ENCODE measurements at places on chromosomes 12 and 14.

DNA sequence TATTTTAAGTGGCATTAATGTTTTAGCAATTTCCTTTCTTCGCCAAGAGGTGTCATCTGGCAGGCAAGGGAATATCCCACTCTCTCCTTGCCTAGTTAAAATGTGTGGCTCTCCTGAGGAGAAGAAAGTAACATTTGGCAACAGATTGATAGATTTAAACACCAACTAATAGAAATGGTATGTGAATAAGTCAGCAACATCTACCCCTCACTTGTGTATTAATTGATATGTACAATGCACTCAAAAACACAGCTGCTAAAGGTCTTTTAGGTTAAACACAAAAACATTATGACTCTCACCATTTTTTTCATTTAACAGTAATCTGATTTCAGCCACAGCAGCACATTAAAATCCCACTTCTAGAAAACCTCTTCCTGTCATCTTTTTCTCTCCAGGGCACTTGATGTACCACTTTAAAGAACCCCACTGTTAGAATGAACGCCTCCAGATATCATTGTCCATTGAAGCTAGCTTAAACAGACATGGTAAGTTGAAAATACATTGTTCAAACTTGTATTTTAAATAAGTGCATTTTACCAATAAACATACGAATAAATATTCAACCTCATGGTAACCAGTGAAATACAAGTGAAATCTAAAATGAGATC is 151.7 kb downstream of the RPAP3 start:
- DNase-seq: no peak

DNA sequence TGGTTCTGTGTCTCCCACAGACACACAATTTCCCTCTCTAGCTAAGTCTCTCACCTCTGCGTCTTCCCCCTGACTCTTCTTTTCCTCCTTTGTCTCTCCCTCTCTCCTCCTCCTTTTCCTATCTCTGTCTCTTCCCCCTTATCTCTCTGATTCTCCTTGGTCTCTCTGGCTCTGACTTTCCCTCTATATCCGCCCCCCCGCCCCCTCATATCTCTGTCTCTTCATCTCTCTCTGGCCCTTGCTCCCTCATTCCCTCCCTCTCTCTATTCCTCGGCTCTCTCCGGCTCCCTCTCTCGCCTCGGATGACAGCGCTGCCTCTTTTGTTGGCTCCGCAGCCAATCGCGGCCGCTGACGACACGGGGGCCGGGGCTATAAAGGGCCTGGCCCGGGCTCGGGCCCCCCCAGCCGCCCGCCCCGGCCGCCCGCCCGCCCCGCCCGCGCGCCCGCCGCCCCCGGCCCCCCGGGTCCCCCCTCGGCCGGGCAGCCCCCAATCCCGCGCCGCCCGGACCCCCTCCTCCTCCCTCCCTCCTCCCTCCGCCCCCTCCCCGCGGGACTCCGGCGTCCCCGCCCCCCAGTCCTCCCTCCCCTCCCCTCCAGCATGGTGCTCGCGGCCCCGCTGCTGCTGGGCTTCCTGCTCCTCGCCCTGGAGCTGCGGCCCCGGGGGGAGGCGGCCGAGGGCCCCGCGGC is at the start of gene GDF11:
Gene GDF11 (plus strand): TSS at position 404 of the 687 bp plus-strand sequence. CDS start 195 bp downstream, at position 599.
- peak; percentile 60 for DNase-seq

DNA sequence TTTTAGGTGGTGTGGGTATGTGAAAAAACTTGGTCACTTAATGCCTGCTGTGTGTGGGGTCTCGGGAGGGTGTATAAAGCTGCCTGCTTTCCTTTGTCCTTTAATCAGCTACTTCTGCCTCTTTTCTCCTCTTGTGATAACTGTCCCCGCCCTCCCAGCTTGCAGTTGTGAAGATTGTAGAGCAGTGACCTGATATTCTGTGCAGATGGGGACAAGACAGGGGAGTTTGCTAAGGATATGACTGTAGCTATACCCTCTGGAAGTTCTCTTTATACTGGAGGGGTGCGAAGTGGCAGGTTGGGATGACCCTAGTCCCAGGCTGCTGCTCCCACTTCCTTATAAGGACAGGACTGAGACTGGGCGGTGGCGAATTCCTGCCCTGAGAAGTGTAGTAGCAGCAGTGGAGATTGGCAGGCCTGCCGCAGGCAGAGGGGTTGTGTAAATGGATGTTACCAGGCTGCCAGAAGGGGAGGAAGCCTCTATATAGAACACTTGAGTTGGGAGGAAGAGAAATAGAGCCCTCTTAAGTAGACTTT is 835 bp downstream of the MYL6 start:
- DNase-seq: no peak

GRCh38 chr14:104080376-104081260 is 4.9 kb upstream of the ASPG start:
- no peak for DNase-seq

GRCh38 chr14:25628390-25628789 is 578.4 kb upstream of the STXBP6 start:
- no peak for DNase-seq

DNA sequence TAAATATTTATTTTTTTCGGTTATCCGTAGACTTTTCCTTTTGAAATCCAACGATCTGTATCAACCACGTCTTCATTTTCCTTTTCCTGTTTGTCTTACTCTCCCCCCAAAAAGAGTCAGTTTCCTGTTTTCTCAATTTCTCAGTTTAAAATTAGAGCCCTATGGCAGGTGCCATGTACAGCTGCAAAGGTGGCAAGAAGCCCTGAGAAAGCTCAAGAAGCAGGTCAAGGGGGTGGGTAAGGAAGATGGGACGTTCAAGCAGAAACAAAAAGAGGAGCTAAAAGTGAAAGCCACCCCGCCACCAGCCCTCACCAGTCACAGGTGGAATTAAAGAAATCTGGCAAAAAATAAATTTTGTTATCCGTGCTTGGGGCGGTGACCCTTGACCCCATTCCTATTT is 26.7 kb downstream of the SLC35E3 start:
- DNase-seq: no peak

- no peak for DNase-seq
Measured at GRCh38 chr12:115354007-115354890, 670.3 kb upstream of the TBX3 start.

DNA sequence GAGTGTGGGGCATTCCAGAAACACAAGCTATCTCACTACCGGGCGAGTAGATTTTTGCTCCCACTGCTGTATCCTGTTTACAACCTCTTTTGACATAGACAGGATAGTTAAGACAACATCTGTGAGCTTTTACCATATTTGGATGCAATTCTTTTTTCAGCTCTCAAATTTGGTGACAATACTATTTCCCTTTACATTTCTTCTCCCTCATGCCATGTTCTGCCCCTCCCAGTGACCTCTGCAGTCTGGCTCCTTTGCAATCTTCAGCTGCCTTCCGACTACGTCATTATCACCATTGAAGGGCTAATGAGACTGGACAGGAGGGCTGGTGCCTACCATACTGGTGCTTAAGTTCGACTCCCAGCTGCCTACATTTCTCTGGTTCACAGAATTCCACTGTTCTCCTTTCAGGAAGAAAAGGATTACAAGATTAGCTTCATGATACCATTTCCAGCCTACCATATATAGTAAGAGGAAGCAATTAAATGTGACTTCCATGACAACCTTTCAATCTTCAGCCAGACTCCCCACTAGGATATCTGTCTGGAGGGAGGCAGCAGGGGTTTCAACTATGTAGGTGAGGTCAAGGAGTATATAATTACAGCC is 251.6 kb downstream of the PHLDA1 start:
- DNase-seq: no peak

- no peak for DNase-seq
Measured at GRCh38 chr12:28063355-28063880, 90.9 kb upstream of the PTHLH start.

DNA sequence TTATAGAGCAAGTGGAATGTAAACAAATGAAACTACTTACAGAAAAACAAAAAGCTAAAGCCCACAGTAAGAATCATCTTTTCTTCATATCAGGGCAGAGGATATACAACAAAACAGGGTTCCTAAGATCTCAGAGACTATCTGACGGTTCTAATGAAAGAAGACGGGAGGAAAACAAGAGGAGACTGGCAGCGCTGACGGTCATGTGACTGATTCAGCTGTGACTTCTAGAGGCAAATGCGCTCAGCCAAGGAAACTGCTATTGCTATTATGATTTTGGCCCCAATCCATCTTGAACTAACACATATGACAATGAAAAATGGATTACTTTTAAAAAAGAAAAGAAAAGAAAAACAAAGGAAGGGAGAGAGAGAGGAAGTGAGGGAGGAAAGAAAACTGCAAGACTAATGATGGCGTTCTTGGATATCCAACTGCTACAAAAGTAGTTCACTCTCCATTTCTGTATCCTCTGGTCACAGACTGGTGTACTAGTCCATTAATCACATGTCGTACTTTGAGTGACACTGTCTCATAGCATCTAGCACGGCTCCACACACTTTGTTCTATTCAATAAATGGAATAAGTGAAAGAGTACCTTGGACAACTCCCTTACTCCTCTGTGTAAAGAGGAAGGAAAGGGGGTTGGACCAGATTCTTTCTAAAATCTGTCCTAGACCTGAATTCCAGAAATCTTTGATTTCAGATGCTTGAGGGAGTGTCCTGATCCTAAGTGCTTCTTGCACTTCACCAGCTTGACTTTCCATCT is 119.3 kb downstream of the DAD1 start:
- no peak for DNase-seq

DNA sequence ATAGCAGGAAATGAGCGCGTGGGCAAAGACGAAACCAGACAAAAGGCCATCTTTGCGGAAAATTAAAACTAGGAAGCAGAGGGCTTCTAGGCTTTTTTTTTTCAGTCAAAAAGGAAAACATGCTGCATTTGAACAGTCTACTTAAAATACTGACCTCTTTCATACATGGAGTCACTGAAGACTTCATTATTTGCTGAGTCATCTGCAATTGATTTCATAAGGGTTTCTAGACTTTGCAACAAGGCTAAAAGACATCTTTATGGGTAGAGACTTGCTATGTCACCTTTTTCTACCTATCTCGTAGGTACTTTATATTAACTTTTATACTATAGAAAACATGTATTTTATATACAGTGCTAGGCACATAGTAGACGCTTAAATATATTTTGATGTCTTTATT is 238.4 kb downstream of the TMEM132D start:
- DNase-seq: no peak

GRCh38 chr12:70317781-70318180 is 48.3 kb upstream of the KCNMB4 start:
- DNase-seq: no peak

GRCh38 chr14:101050901-101051490 is 147.5 kb upstream of the RTL1 start:
- DNase-seq: no peak

GRCh38 chr12:6264402-6265037 is 46.0 kb upstream of the PLEKHG6 start:
- no peak for DNase-seq

DNA sequence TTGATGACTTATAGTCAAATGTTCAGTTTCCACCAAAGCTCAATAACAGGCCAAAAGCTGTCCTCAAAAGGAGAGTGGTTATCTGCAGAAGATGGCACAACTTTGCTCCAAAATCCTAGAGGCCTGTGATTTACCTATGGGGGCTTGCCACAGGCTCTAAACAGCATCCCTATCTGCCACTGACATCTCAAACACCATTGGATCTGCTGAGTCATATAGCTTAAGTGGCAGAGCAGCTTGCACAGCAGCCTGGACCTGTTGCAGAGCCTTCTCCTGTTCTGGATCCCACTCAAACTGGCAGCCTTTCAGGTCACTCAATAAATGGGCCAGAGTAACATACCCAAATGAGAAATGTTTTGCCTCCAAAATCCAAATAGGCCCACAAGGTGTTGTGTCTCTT is 60.6 kb upstream of the NAA30 start:
- no peak for DNase-seq

DNA sequence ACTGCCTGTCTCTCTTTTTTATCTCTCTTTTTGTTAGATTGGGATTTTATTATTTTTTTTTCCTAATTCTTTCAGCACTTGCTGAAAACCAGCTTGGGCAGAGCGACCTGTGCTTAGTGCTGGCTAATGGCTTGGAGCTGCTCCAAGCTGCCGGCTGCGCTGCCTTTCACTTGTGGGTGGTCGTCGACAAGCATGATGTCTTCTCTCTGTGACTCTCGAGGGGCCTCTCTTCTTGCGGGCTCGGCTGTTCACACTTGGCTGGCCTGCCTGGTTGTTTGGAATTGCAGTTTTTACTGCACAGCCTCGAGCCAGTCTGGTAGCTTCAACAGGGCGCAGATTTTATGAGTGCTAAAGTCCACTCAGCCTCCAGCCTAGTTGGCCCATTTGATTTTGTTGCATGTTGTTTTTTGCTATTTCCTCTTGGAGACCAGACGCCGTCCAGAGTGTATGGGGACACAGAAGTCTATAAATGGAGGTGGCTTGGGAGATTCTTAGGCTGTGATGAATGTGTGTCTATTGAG is 18.6 kb downstream of the TPCN1 start:
- DNase-seq: no peak

GRCh38 chr12:16359512-16360491 is 12.4 kb downstream of the MGST1 start:
- no peak for DNase-seq

DNA sequence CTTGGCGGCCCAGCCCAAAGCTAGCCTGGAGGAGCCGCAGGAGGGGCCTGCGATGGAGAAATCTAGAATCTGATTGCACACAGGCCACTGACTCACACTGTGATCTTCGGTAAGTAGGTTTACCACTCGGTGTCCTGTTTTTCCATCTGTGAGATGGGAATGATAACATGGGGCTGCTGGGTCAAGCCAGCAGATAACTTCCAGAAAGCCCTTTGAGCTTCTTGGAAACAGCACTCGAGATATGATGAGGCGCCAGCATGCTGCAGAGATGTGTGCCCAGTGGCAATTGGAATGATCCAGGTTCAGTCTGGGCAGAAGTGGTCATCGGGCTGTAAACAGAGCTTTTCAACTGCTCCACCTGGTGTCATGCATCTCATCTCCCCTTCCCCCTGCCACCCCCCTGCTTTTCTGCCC is 771.3 kb upstream of the TBX3 start:
- DNase-seq: no peak

DNA sequence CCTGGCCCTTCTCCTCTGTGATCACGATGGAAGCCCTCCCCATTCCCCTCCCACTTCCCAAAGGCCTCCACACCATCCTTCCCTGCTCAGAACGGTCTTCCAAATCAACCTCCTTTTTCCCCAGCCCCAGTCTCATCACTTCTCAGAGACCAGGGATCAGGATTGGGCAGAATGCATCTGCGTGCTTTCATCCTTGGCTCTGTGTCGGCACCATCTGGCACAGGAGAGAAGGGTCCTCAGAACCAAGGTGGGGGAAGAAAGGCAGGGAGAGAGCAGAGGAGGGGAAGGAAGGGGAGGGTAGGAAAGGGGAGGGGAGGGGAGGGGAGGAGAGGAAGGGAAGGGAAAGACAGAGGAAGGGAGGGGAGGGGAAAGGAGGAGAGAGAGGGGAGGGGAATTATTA is 52.4 kb upstream of the FICD start:
- no peak for DNase-seq

- no peak for DNase-seq
Measured at GRCh38 chr12:122876731-122877130, 19.2 kb downstream of the VPS37B start.

DNA sequence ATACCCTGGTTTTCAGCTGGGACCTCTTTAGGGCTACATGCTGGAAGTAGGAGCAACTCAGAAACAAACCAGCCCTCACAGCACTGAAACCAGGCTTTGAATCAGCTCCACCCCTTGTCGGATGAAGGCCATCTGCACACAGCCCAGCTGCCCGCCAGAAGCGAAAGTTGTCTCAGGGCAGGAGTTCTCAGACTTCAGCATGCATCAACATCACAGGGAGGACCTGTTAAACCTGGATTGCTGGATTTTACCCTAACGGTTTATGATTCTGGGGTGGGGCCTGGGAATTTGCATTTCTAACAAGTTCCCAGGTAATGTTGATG is 10.9 kb downstream of the SYNDIG1L start:
- no peak for DNase-seq

Data from activated CD4-positive, alpha-beta T cell treated with anti-CD3 and anti-CD28 coated beads, Interleukin-2, amount 50 U/mL, for 4 hours (primary cell).